ENCODE measurements at places on chromosomes 16 and 17. TPM values are rescaled to one million over a fixed set of nuclear protein-coding genes. Genes with fewer than 3 reads are reported as not detected.

Gene CRYBA1
- total RNA-seq, result not detected

Gene KRT39
- total RNA-seq, result not detected

Gene CLTC
- 471 TPM for total RNA-seq

Gene NPIPA5
- total RNA-seq, result 0.32 TPM

Gene KLHL10
- total RNA-seq, result not detected

Gene MIS12
- total RNA-seq, result 25.8 TPM

Gene ST6GALNAC2
- 96.3 TPM for total RNA-seq

Gene NQO1
- 1,689 TPM for total RNA-seq

Gene ATP1B2
- total RNA-seq, result 0.27 TPM

Gene ACSM3
- 0.48 TPM for total RNA-seq

Gene SHCBP1
- total RNA-seq, result 19.5 TPM

Gene PIPOX
- not detected for total RNA-seq

GRCh38 chr17:66841328-66841727 lies 6.4 kb downstream of the CACNG5 start:
- DNase-seq, result no peak

DNA sequence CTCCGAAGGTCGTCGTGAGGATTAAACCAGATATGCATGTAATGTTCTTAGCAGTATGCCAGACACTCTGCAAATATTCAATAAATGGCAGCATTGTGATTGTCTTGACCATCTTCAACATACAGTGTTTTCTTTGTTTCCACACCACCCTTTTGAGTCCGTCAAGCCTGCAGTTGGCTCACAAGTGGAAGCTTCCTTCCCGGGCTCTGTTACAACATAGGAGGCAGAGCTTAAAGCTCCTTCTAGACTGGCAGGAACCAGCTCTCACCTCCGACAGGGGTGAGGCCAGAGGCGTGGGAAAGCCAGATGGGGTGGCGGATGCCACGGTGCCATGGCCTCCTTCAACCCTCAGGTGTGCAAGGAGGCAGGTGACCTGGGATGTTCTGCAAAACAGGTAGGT lies 138.3 kb downstream of the FOXL1 start:
- peak; percentile 80 for DNase-seq

DNA sequence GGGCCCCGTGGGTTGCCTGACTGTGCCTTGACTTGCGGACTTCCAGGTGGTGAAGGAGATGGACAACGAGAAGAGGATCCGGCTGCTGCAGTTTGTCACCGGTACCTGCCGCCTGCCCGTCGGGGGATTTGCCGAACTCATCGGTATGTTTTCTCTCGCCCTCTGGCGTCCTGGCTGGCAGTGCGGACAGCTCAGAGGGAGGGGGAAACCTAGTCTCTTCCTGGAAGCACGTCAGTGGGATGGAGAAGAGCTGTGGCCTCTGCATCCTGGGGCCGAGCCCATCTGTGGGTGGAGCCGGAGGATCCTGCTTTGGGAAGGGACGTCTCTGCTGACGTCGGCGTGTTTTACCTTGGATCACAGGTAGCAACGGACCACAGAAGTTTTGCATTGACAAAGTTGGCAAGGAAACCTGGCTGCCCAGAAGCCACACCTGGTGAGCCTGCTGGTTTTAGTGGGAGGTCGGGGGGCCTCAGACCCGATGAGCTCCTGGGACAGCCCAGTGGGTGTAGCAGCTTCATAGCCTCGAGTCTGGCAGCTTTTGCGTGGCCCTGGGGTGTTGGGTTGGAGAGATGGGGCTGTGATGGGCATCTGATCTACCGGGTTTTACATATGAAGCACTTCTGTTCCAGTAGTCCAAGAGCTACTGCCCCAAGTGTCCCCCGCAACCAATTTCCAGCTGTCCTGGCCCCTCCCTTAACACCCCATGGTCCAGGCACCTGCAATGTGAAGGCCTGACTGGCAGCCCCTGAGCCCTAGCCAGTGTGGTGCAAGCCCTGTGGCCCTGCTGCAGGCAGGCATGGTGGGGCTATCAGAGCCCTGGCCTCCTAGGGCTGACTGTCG lies 11.9 kb upstream of the CLEC18A start:
- DNase-seq, result no peak

- DNase-seq, result no peak
These were observed 8.4 kb downstream of the CLUH start for GRCh38 chr17:2703181-2703580.

GRCh38 chr17:81902023-81902652 lies at the start of gene NPB:
Gene NPB (plus strand): TSS chr17:81902238. CDS start chr17:81902278, 40 bp downstream.
- no peak for DNase-seq

DNA sequence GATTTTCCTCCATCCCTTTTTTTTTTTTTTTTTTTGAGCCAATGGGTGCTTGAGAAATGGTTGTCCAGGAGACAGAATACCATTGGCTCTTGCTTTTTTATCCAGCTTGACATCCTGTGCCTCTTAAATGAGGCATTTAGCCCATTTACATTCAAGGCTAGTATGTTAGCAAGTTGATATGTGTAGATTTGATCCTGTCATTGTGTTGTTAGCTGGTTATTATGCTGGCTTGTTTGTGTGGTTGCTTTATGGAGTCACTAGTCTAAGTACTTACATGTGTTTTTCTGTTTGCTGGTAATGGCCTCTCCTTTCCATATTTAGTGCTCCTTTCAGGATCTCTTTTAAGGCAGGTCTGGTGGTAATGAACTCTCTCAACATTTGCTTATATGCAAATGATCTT lies 14.1 kb upstream of the SLFN11 start:
- DNase-seq, result no peak

GRCh38 chr16:17305694-17306093 lies 165.1 kb downstream of the XYLT1 start:
- DNase-seq, result peak; percentile 15

GRCh38 chr16:593406-593805 lies 3.5 kb downstream of the RAB40C start:
- DNase-seq, result no peak

DNA sequence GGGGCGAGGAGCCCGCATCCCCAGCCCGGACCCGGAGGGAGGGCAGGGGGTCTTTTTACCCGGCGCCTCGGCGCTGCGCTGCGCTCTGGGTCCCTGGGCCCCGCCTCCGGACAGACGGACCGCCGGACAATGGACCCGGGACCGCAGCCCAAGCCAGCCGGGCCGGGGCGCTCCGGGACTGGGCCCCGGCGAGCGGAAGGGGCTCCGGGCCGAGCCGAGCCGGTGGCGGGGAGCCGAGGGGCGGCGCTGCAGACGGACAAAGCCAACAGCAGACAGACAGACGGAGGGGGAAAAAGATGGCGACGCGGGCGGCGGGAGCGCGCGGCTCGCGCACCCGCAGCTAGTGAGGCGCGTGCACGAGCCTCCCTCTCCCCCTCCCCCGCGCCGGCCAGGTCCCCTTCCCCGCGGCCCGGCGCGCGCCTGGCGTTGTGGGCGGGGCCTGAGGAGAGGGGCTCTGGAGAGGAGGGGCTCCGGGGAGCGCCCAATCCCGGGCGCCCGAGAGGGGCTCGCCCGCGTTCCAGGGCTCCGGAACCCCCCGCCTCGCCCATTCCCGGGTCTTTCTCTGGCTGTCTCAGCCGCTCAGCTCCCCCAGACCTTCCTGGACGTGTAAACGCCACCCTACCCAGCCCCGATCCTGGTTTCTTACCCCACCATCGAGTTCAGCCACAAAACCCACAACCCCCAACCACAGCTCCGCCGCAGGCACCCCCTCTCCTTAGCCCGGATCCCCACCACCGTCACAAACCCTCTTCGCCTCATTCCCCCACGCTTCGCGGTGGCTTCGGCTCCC lies at the start of gene ZNF821:
Gene ZNF821 (minus strand): TSS at position 334 of the 790 bp plus-strand sequence. CDS start 4,236 bp downstream, outside the sequence.
- peak; percentile 71 for DNase-seq

DNA sequence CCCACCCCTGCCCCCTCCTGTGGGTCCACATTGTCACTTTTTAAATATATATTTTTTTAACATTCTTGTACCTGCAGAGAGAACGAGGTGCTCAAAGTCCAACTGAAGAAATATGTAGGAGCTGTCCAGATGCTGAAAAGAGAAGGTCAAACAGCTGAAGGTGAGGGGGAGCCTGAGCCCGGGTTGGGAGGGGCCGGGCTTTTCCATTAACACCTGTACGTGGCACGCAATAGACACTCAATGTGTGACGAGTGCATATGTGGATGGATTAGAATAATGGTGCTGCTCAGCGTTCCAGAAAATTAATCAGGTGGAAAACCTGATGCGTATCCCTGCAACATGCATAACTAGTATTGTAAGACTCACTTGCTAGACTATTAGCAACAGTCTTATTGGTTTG lies 223.0 kb downstream of the SNX29 start:
- DNase-seq, result no peak

DNA sequence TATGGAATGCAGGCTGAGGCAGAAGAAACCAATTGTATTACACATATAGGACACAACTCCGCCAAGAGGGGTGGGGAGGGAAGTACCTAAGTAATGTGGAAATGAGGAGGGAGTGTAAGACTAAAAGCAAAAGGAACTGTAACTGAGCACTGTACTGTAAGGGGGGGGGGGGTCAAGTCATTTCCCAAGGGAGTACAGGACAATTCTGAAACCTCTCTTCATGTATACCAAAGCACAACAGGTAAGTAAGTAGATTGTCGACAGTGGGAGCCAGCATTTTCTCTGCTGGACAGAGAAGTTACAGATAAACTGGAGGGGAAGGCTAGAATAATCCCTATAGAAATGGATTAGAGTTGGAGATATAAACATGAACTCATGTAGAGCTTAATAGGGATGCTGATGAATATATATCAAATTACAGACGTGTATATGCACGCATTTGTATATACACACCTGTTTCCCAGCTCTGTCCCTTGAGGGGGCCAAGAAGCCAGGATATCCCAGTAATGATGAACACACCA lies 6.4 kb downstream of the USP22 start:
- no peak for DNase-seq

DNA sequence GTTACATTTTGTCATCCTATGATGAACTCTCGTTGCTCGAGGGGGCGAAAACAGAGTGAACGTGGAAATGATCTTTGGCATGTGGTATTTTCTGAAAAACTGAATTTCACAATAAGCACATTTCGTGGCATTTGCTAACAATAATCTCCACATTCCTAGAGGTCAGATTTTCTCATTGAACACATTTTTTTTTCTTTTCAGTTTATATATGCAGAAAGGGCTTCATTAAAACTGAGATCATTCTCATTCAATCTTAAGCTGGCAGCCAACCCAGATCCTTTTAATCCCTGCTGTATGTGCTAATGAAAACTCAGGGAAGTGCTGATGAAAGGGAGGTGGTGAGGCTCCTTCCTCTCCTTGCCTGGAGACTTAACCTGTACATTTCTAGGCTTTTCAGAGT lies 52.6 kb downstream of the PRKCA start:
- DNase-seq, result no peak

- peak; percentile 32 for DNase-seq
These were observed 1.8 kb downstream of the PRSS22 start for GRCh38 chr16:2856061-2856670.

- DNase-seq, result no peak
These were observed 98.3 kb upstream of the MYOCD start for GRCh38 chr17:12567077-12568053.

DNA sequence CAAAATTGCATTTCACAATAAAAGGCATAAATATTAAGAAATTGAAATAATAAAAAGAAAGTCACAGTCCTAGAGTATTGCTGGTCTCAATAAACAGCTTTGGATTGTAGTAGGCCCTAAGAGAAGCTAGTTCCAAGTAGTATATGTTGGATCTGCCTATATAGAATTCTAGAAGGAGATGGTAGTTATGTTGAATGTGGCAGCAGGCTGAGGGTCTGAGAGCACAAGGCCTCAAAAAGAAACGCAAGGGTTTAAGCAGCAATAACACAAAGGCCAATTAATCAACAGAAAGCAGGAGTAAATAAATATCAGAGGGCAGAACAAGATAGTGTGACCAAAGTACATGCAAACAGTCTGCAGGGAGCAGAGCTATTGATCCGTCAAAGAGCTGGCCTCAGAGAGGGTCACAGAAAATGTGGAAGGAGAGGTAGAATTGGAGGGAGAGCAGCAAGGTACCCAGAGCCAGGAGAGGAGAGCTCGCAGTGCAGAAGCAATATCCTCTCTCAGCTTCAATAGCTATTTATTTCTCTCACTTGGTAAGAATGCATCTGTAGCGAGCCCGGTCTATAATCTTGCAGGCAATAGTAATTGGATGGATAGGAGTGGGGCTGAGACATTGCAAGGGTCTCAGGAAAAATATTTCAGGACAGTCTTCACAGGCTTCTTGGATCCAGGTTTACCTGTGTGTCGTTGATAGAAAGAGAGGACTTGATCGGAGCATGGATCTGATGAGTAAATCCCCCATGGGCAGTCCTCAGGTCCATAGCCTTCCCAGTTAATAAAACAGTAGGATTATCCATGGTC lies 25.1 kb upstream of the MED13 start:
- no peak for DNase-seq

DNA sequence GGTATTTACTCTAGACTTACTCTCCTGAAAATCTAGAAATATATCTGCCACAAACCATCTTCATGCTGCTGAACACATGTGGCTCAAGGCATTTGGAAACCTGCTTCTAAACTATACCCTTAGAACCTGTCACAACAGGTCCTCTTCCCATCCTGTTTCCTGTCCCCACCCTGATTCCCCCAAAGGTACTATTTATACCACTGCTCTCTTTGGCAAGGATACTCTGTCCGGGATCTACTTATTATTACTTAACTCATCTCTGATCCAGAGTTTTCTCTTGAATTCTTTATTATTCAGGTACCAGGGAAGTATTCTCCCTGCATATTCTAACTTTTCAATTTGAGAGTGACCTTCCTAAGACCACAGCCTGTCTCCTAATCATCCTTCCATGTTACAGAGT lies 33.4 kb downstream of the TRAF4 start:
- no peak for DNase-seq

- DNase-seq, result no peak
These were observed 32.3 kb downstream of the GRB7 start for GRCh38 chr17:39769974-39770587.

GRCh38 chr17:9521062-9521461 lies 54.6 kb downstream of the STX8 start:
- no peak for DNase-seq

GRCh38 chr16:84367750-84368307 lies 509 bp upstream of the ATP2C2 start:
- no peak for DNase-seq

DNA sequence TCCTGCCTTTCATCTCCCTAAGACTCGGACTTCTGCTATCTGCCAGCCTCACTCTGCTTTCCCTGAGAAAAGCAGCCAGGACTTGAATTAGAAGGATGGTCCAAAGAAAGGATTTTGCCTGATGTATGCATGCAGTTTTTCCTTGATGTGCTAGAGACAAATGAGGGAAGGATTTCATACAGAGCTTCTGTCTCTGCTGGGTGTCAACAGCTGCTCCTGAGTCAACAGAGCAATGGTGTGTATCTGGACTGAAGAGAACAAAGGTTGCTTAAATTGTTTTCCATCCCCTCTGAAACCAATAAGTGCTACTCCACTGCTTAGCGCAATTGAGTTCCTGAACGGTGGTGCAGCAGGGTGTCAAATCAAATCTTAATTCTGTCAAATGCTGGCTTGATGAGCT lies 680.6 kb upstream of the C16orf82 start:
- DNase-seq, result no peak

- no peak for DNase-seq
These were observed 558.9 kb upstream of the HSBP1 start for GRCh38 chr16:83248735-83249463.
